ENCODE measurements at places on chromosomes 1 and 21. TPM values are rescaled to one million over a fixed set of nuclear protein-coding genes. Genes with fewer than 3 reads are reported as not detected.

Gene RXFP4
- total RNA-seq, result 2.9 TPM

DNA sequence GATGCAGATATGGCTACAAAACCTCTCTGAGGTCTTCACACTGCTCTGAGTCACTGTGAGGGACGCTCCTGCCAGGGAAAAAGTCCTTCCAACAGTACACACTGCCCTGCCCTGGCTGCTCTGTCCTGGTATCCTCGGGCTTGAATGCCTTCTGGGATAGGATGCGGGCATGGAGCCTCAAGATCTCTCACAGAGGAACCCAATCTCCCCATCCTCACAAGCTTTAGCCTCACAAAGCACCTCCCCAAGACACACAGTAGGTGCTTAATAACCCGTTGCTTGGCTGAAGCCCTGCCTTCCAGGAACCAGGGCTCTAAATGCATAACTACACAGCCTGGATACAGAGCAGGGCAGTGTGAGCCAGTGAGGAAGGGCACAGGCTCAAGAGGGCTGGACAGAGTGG, 9.2 kb downstream of the RAP1GAP start:
- H3K4me3 ChIP-seq, result no peak overlapping the region
- H3K27me3 ChIP-seq, result peaks cover 56% of the 10 kb centered on the region
- no peak overlapping the region for H3K27ac ChIP-seq
- no peak for DNase-seq
- H3K4me1 ChIP-seq, result peaks cover 4% of the 10 kb centered on the region
- H3K36me3 ChIP-seq, result no peaks in the 10 kb centered on the region

Gene RBBP5
- total RNA-seq, result 15.6 TPM

Gene OR2T29
- not detected for total RNA-seq

Gene LRRC71
- not detected for total RNA-seq

Gene IVL
- total RNA-seq, result not detected

GRCh38 chr21:34869545-34869944, 179.6 kb downstream of the RUNX1 start:
- no peaks in the 10 kb centered on the region for H3K27me3 ChIP-seq
- H3K4me1 ChIP-seq, result peaks cover 5% of the 10 kb centered on the region
- peak overlapping the region; percentile 12 for H3K27ac ChIP-seq
- DNase-seq, result no peak
- H3K36me3 ChIP-seq, result no peaks in the 10 kb centered on the region

GRCh38 chr1:228243093-228243492, 35.2 kb downstream of the OBSCN start:
- H3K4me3 ChIP-seq, result no peak overlapping the region
- H3K27ac ChIP-seq, result no peak overlapping the region
- H3K27me3 ChIP-seq, result no peaks in the 10 kb centered on the region
- H3K4me1 ChIP-seq, result no peaks in the 10 kb centered on the region

DNA sequence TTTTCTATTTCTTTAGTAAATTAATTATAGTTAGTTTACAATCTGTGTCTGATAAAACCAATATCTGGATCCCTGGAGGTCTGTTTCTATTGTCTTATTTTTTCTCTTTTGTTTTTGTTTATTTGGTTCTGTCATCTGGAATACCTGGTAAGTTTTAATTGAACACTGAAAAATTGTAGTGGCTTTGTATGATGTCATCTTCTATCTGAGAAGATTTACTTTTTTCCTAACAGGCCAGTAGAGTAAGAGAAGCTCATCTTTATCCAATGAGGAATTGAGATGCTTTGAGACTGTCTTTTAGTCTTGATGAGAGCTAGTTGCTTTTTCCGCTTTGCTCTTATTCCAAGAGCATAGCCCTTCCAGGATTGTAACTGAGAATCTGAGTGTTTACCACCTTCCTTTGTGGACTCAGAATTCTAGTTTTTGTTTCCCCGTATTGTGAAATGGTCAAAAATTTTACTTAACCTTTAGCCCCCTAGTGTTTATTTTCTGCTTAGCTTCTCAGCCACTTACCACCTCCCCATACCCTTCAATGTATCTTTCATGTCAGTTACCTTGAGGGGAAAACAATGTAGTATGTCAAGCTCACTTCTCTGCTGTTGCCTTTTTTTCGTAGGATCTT, 25.0 kb downstream of the PTGFRN start:
- H3K27me3 ChIP-seq, result no peaks in the 10 kb centered on the region
- no peak overlapping the region for H3K27ac ChIP-seq
- H3K36me3 ChIP-seq, result no peaks in the 10 kb centered on the region

DNA sequence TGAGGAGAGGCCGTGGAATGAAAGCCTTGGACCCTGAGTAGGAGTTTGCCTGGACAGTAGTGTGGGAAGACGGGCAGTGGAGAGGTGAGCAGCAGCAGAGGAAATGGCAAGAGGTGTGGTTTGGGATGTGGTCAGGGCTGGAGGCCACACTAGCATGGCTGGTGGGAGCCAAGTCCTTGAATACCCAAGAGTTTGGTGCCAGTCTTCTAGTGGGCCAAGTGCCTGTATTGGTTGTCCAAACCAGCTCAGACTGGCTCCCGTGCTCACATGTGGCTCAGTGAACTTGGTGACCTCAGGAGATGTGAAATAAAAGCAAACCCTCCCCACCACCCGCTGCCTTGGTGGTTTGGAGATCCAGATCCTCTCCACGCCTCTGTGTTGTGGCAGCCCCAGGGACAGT, 2.4 kb downstream of the GUCA2A start:
- no peak for DNase-seq
- no peak overlapping the region for H3K27ac ChIP-seq
- no peaks in the 10 kb centered on the region for H3K27me3 ChIP-seq
- H3K36me3 ChIP-seq, result no peaks in the 10 kb centered on the region
- H3K4me3 ChIP-seq, result no peak overlapping the region

Gene HAX1
- total RNA-seq, result 66.7 TPM

Gene TRABD2B
- not detected for total RNA-seq

Gene TAF12
- 19.5 TPM for total RNA-seq

DNA sequence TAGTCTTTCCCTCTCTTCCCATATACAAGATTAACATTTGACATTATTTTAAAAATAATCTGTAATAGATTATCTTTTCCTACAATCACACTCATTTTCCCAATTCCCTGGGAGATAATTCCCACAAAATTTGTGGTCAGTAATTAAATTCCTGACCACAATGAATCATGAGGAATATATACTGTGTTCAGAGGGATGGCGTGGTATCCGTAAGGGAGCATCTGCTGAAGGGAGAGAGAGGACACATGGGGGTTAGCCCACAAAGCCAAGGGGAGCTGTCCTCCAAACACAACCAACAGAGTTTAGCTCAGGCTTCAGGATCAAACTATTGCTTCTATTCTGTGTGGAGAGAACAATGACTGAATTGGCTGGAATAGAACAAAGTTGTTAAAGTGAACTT, 57.1 kb upstream of the PPP2R5A start:
- no peaks in the 10 kb centered on the region for H3K36me3 ChIP-seq
- no peak overlapping the region for H3K4me3 ChIP-seq
- H3K4me1 ChIP-seq, result no peaks in the 10 kb centered on the region
- no peaks in the 10 kb centered on the region for H3K27me3 ChIP-seq
- no peak overlapping the region for H3K27ac ChIP-seq

Gene CXADR
- total RNA-seq, result 98.4 TPM

DNA sequence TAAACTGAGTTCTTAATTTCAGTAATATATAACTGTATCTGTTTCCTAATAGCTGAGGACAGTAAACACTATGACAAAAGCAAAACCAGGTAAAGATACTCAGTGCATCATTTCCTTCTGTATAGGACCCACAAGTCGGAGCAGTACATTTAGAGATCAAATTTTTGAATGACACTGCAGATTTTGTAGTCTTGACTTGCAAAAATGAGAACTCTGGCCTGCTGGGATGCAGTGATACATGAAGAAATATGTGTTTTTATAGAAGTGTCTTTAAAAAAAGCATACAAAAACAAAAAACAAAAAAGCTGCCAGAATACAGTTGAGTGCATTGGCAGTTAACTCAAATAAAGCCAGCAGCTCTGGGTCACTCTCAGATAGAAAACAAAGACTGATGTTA, 19.0 kb downstream of the GART start:
- no peak overlapping the region for H3K4me3 ChIP-seq
- no peak for DNase-seq
- H3K36me3 ChIP-seq, result peaks cover 40% of the 10 kb centered on the region
- no peak overlapping the region for H3K27ac ChIP-seq
- no peaks in the 10 kb centered on the region for H3K4me1 ChIP-seq
- no peaks in the 10 kb centered on the region for H3K27me3 ChIP-seq

Gene MYOM3
- total RNA-seq, result 0.60 TPM

DNA sequence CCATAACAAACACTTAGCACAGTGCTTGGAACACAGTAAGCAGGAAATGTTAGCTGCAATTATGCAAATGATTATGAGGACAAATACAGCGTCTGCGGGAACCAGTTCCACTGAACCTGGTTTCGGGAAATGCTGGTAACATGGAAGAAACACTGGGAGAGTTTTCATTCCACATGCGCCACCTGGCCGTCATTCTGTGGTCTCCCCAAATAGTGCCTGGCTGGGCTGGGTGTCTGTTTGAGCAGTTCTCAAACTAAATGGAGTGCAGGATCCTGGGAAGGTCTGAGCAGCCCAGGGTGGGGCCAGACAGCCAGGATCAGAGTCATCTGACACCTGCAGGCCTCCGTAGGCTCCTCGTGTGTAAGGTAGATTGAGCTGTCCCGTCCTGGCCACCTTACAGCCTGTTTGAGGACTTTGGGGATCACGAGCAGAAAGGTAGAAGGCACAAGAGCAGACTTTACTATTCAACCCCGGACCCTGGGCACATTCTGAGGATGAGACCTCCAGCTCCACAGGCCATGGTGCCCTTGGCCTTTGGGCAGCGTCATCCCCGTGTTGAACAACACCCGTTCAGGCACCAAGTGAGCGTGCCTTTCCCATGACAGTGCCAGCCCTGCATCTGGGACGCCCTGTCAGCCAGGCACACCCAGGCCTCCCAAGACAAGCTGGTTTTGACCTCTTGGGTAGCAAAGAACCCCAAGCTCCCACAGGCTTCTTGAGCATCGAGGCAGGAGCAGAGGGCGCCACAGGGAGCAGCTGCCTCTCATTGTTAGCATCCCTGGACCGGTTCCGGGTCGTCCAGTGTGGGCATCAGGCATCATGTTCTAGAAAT, 101.9 kb downstream of the PRDM2 start:
- DNase-seq, result peak; percentile 55
- no peaks in the 10 kb centered on the region for H3K27me3 ChIP-seq
- no peaks in the 10 kb centered on the region for H3K36me3 ChIP-seq
- H3K27ac ChIP-seq, result peak overlapping the region; percentile 38

GRCh38 chr1:5744341-5744740, 247.9 kb downstream of the NPHP4 start:
- no peaks in the 10 kb centered on the region for H3K4me1 ChIP-seq
- peaks cover 46% of the 10 kb centered on the region for H3K27me3 ChIP-seq
- no peaks in the 10 kb centered on the region for H3K36me3 ChIP-seq
- H3K4me3 ChIP-seq, result no peak overlapping the region

GRCh38 chr1:92219028-92219427, 1.3 kb downstream of the C1orf146 start:
- no peak for DNase-seq
- no peaks in the 10 kb centered on the region for H3K4me1 ChIP-seq
- no peaks in the 10 kb centered on the region for H3K27me3 ChIP-seq
- H3K4me3 ChIP-seq, result no peak overlapping the region
- no peak overlapping the region for H3K27ac ChIP-seq
- H3K36me3 ChIP-seq, result no peaks in the 10 kb centered on the region

GRCh38 chr1:233086961-233087881, 136.8 kb downstream of the NTPCR start:
- no peaks in the 10 kb centered on the region for H3K36me3 ChIP-seq
- no peaks in the 10 kb centered on the region for H3K27me3 ChIP-seq
- H3K4me1 ChIP-seq, result no peaks in the 10 kb centered on the region
- no peak for DNase-seq
- H3K27ac ChIP-seq, result no peak overlapping the region

DNA sequence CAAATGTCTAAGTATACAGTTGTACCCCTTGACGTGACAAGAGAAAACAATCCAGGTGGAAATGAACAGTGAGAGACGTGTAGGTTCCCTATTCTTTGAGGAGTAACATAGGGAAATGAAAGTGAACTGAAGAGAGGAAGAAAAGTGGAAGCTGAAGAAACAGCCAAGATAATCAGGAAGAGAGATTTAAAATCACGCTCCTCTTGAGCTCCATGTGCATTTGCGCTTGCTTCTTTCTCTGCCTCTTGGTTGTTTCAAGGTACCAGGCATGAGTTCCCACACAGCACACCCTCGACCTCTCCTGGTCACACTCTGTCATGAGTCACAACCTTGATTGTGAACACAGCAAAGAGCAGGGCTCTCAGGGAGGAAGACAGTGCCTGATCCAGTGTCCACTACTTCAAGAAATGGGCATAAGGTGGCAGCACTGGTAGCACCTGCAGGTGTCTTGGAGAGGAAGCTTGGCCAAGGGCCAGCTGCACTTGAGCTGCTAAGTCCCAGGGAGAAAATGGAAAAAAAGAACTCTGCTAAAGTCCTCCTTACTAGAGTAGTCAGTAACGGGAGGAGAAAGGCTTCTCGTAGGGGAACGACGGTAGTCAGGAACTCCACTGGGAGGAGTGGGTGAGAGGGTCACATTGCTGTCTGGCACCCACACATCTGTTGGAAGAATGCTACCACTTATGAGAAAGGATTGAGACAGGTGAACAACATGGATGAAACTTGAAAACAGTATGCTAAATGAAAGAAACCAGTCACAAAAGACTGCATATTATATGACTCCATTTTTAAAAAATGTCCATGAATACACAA, 18.3 kb upstream of the ARID1A start:
- no peak overlapping the region for H3K27ac ChIP-seq
- DNase-seq, result peak; percentile 92
- H3K27me3 ChIP-seq, result no peaks in the 10 kb centered on the region
- no peaks in the 10 kb centered on the region for H3K36me3 ChIP-seq

- H3K4me3 ChIP-seq, result no peak overlapping the region
- no peak for DNase-seq
- H3K27ac ChIP-seq, result no peak overlapping the region
- H3K27me3 ChIP-seq, result no peaks in the 10 kb centered on the region
Measured at GRCh38 chr1:47805018-47805417, 192.2 kb downstream of the TRABD2B start.

Gene KCNE1
- 2.4 TPM for total RNA-seq

Gene POU2F1
- total RNA-seq, result 15.7 TPM

Gene CFAP45
- total RNA-seq, result 0.32 TPM

GRCh38 chr1:31748365-31748764, 15.8 kb downstream of the ADGRB2 start:
- H3K27ac ChIP-seq, result no peak overlapping the region
- H3K27me3 ChIP-seq, result peaks cover 4% of the 10 kb centered on the region
- H3K4me3 ChIP-seq, result no peak overlapping the region
- H3K36me3 ChIP-seq, result no peaks in the 10 kb centered on the region
- no peak for DNase-seq

Gene KRTAP21-2
- total RNA-seq, result not detected

- H3K27ac ChIP-seq, result no peak overlapping the region
- H3K4me3 ChIP-seq, result no peak overlapping the region
- H3K36me3 ChIP-seq, result peaks cover 29% of the 10 kb centered on the region
- H3K27me3 ChIP-seq, result no peaks in the 10 kb centered on the region
Measured at GRCh38 chr1:176174108-176174507, 33.0 kb downstream of the COP1 start.
